GM23338 (cell line): ENCODE measurements at places on chromosomes 4 and X.
A peak's percentile ranks its signal among the peaks of the same experiment; 100 is the strongest.

DNA sequence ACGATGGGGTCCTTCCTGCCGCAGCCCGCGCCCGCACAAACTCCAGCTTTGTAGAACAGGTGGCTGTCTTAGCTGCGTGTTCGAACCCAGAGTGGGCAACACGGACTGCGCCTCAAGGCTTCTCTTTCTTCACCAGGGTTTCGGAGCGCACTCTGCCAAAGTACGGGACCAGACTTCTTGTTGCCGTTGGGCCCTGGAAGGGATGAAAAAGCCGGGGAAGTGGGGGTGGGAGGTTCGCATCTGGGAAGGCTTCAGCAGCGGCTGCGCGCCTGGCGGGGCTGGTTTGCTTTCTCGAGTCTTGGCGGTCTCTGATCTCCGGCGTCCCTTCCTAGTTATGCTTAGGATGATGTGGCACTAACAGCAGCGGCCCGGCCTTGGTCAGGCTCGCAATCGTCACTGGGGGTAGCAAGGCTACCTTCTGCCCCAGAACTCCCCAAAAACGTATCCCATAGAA is 673 bp downstream of the PARM1 start:
- DNase-seq = peak; percentile 53

DNA sequence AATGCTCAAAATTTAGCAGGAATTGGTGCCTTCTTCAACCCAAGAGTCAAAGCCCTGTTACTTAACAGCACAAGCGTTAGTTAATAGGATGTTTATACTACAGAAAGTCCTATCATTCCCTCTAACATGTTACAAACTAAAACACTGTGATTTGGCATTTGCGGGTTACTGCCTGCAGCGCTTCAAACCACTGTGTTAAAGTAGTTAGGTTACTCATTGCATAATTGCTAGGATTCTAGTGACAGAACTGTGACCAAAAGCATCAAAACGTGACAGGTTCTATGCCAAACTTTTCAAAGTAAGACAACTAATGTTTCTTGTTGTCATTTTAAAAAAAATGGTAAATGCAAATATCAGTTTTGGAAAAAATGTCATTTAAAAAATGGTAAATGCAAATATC is 442.8 kb upstream of the ZFP42 start:
- no peak for DNase-seq

GRCh38 chr4:28015996-28016395 is 1155.4 kb downstream of the STIM2 start:
- DNase-seq = no peak

DNA sequence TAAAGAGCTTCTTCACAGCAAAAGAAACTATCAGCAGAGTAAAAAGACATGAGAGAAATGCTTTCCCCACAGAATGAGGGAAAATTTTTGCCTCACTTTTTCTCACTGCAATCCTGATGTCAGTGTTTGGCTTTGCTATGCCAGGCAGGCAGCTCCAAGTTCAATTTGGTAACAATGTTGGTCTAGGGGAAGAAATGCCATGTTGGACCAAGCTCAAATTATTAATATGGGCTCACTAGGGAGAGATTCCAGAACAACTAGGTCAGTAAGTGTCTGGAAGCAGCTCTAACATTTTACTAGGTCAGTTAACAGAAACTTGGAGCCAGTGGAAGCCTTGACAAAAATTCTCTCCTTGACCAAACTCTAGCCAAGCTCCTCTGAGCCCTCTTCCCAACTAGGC is 95.4 kb downstream of the NAF1 start:
- DNase-seq = no peak

DNA sequence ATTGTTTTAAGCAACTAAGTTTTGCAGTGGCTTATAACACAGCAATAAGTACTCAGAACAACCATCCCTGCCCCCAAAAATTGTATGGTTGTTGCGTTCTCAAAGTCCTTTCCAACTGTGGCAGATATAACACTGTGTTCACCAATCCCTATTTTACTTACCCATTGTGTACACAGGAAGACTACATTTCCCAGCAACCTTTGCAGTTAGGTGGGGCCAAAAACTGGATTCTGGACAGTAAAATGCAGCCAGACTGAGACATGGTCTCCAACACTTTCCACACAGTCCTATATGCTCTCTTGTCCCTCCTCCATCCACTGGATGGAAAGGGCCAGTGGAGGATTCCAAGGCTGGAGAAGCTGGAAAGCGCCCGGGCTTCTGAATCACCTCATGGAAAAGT is 523.6 kb downstream of the BCOR start:
- DNase-seq = no peak

DNA sequence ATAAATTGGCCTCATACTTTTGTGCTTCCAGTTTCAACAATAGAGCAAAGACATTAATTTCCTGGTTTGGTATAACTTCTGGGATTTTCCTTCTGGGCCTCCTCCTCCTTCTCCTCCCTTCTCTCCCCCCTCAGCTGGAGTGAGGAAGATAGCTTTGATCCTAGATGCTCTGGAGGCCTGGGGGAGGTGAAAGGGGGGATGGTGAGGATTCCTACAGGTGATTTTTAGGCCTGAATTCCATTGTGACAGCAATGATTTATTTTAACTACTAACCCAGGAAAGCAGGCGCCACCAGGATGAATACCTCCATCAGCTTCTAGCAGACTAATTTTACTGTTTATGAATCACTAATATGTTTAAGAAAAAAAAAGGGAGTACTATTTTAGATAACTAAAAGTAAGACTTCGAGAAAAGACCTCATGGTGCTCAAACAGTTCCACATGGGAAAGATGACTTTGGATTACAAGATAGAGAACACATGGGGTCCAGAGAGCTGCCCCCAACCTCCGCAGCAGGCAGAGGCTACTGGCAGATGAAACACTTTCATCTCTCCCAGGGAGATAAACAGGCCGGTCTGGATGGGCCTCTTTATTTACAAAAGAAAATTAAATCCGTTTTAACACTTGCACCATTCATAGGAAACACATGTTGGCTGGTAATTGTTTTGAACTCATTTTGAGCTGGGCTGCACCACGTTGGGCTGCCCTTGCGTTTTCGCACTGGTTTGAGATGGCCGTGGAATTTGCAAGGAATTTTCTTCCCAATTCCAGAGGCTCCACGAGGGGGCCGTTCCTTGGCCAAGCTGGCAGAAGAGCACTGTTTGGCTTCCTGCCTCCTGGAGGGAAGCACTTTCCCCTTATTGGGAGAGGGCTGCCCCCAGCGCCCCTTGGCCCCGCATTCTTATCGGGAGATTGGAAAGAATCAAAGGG is 125.1 kb upstream of the STX18 start:
- DNase-seq = peak; percentile 77

DNA sequence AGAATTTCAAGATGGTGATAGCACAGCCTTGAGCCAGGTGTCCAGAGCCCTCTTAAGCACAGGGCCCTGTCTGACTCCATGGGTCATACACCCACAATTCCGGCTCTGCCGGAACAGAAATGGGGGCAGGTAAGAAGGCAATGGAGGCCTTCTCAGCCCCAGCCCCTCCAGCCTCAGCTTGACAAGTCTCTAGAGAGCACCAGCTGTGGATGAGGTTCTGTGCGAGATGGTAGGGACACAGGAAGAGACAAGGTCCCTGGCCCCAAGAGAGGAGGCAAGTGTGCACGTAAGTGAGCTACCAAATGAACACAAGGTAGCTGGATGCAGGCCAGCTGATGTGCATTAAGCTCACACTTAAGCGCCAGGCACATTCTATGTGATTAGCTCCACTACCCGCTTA is 2.4 kb upstream of the PRRG3 start:
- no peak for DNase-seq

- DNase-seq = peak; percentile 9
These were observed 460.4 kb upstream of the DIAPH2 start for GRCh38 chrX:96224279-96224678.
